Glutamatergic neuron (in vitro differentiated cells): ENCODE measurements at places on chromosomes 4 and X.

GRCh38 chr4:86927843-86928395, 6.9 kb upstream of the AFF1 start:
- no peak overlapping the region for H3K27ac ChIP-seq
- no peaks in the 10 kb centered on the region for H3K36me3 ChIP-seq
- H3K4me3 ChIP-seq: no peak overlapping the region
- no peaks in the 10 kb centered on the region for H3K27me3 ChIP-seq

GRCh38 chr4:55159851-55160250, 34.5 kb upstream of the KDR start:
- no peak overlapping the region for H3K27ac ChIP-seq
- no peaks in the 10 kb centered on the region for H3K27me3 ChIP-seq
- no peak overlapping the region for H3K4me3 ChIP-seq
- no peaks in the 10 kb centered on the region for H3K36me3 ChIP-seq
- DNase-seq: no peak

GRCh38 chr4:130479020-130479419, 1383.1 kb downstream of the C4orf33 start:
- no peaks in the 10 kb centered on the region for H3K4me1 ChIP-seq
- no peak for DNase-seq
- H3K27ac ChIP-seq: no peak overlapping the region
- peaks cover 2% of the 10 kb centered on the region for H3K27me3 ChIP-seq
- H3K36me3 ChIP-seq: no peaks in the 10 kb centered on the region

DNA sequence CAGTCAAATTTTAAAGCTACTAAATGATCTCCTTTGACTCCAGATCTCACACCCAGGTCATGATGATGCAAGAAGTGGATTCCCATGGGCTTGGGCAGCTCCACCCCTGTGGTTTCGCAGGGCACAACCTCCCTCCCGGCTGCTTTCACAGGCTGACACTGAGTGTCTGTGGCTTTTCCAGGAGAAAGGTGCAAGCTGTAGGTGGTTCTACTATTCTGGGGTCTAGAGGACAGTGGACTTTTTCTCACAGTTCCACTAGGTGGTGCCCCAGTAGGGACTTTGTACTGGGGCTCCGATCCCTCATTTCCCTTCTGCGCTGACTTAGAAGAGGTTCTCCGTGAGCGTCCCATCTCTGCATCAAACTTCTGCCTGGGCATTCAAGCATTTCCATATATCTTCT, 845.2 kb downstream of the PCDH18 start:
- no peak for DNase-seq
- H3K4me3 ChIP-seq: no peak overlapping the region
- no peaks in the 10 kb centered on the region for H3K36me3 ChIP-seq
- peaks cover 4% of the 10 kb centered on the region for H3K27me3 ChIP-seq
- peaks cover 25% of the 10 kb centered on the region for H3K4me1 ChIP-seq
- H3K27ac ChIP-seq: no peak overlapping the region

DNA sequence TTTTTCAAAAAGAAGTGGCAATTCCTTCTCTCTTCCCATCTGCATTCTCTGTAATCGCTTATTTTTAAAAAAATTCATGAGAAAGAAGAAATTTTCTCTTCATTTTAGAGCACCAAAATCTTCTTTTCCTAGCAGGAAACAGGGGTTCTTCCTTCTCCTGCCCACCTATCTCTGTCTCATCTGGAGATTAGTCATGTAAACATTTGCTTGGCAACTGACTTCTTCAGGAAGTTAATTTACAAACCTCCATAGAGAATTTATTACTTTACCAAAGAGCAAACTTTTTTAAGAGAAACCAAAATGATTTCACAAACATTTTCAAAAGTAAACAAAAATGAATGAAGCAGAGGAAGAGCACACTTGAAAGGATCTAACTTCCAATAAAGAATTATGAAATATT, 13.5 kb downstream of the TTC29 start:
- DNase-seq: no peak
- peaks cover 2% of the 10 kb centered on the region for H3K27me3 ChIP-seq
- H3K4me1 ChIP-seq: no peaks in the 10 kb centered on the region
- H3K36me3 ChIP-seq: no peaks in the 10 kb centered on the region
- no peak overlapping the region for H3K4me3 ChIP-seq

- no peaks in the 10 kb centered on the region for H3K36me3 ChIP-seq
- no peak overlapping the region for H3K27ac ChIP-seq
These were observed 64.7 kb downstream of the LDB2 start for GRCh38 chr4:16833722-16834121.

GRCh38 chrX:13646154-13646549, 6.8 kb upstream of the TCEANC start:
- no peaks in the 10 kb centered on the region for H3K4me1 ChIP-seq
- no peaks in the 10 kb centered on the region for H3K36me3 ChIP-seq
- H3K4me3 ChIP-seq: no peak overlapping the region
- no peaks in the 10 kb centered on the region for H3K27me3 ChIP-seq

GRCh38 chr4:112185334-112185733, 40.1 kb downstream of the FAM241A start:
- H3K27me3 ChIP-seq: no peaks in the 10 kb centered on the region
- H3K36me3 ChIP-seq: no peaks in the 10 kb centered on the region
- H3K4me3 ChIP-seq: no peak overlapping the region
- no peak for DNase-seq
- no peaks in the 10 kb centered on the region for H3K4me1 ChIP-seq

GRCh38 chrX:38018766-38019425, 12.5 kb downstream of the SYTL5 start:
- no peak overlapping the region for H3K4me3 ChIP-seq
- H3K27me3 ChIP-seq: no peaks in the 10 kb centered on the region
- no peak overlapping the region for H3K27ac ChIP-seq
- DNase-seq: no peak
- H3K4me1 ChIP-seq: no peaks in the 10 kb centered on the region

DNA sequence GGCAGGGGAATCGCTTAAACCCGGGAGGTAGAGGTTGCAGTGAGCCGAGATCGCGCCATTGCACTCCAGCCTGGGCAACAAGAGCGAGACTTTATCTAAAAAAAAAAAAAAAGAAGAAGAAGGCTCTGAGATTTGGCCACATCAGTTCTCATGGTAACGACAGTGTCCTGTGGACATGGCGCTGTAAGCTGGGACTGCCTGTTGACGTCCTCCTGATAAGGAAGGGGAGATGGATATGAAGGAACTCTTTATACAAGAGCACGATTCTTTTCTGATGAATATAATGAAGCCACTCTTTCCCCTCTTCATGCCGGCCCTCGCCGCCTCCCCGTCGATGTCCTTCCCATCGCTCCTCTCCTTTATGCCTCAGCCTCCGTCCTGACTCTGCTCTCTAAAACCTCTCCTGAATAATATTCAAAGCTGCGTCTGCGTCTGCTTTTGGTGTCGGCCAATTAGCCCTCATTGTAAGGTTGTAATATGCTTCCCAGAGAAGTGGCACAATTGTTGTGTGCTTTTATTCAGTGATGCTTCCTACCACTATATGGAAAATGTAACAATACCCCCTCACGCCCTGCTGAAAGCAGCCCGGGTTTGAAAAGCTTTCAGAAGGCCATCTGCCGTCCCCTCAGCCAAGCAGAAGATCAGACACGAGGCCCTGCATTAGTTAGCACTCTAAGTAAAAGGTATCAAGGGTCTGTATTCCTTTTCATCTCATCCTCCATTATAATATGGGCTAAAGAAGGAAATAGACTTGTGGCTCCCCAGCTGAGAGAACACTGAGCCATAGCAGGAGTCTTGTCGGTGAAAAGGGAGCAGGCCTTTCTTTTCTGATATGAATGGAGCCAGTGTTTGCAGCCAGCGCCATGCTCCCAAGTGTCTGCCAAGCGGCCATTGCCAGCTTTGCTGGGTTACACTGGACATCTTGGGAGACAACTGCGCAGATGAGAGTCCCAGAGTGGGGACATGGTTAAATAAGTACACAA, 22.1 kb upstream of the SCOC start:
- no peaks in the 10 kb centered on the region for H3K36me3 ChIP-seq
- no peak overlapping the region for H3K4me3 ChIP-seq
- H3K27ac ChIP-seq: peak overlapping the region; percentile 62
- no peak for DNase-seq
- H3K27me3 ChIP-seq: peaks cover 6% of the 10 kb centered on the region

- DNase-seq: no peak
- H3K4me1 ChIP-seq: peaks cover 17% of the 10 kb centered on the region
- no peak overlapping the region for H3K27ac ChIP-seq
- H3K4me3 ChIP-seq: no peak overlapping the region
These were observed 370.4 kb downstream of the INPP4B start for GRCh38 chr4:142475663-142476062.

DNA sequence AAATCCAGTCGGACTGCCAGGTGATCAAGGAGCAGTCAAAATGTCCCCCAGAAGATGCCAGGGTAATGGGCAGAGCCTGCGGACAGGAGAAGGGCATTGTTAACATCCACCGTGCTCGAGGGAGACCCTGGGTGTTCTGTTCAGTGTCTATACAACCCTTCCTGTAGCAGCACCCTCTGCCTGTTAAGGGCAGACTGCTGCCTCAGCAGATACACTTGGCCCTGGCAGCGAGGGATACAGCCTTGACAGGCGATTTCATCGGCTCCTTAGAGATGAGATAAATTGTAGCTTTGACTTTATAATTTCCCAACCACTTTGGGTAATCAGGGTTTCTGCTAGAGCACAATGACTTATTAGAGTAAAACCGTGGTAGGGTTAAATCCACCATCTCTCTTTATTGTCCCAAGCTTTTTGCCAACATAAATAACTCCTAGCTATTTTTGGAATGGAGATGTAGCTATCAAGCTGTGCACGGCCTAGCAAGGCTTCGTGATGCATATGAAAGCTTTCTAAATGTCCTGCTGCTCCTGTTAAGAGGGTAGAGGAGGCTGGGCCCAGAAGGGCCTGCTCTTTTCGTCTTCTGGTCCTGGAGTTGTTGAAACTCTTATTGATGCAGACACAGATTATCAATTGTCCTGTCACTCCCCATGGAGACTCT, 195.9 kb downstream of the CPEB2 start:
- H3K4me3 ChIP-seq: no peak overlapping the region
- no peaks in the 10 kb centered on the region for H3K27me3 ChIP-seq
- H3K27ac ChIP-seq: peak overlapping the region; percentile 45
- no peaks in the 10 kb centered on the region for H3K36me3 ChIP-seq
